Naive thymus-derived CD8-positive, alpha-beta T cell (primary cell): ENCODE measurements at places on chromosomes 2 and 18.

GRCh38 chr2:47437287-47437686 is 34.3 kb downstream of the MSH2 start:
- no peaks in the 10 kb centered on the region for H3K27me3 ChIP-seq
- no peak for DNase-seq
- no peak overlapping the region for H3K27ac ChIP-seq
- H3K36me3 ChIP-seq = peaks cover 15% of the 10 kb centered on the region

DNA sequence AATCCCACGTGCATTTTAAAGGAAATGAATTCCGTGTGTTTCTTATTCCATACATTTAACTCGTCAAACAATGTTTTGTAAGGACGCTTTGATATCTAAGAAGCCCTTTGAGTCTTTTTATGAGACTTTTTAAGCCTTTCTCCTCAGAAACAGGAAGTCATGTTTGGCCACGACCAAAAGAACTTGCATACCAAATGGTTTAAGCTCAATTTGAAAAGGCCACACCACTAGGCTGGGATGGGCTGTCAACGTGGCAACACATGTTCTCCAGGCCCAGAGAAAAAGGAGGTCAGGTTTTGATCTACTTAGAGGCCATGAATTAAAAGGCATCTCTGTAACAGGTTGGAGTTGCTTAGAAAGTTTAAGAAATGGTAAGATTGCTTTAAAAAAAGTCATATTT is 441.8 kb downstream of the CMPK2 start:
- no peak overlapping the region for H3K27ac ChIP-seq
- no peaks in the 10 kb centered on the region for H3K36me3 ChIP-seq
- H3K27me3 ChIP-seq = no peaks in the 10 kb centered on the region
- H3K4me1 ChIP-seq = no peaks in the 10 kb centered on the region
- no peak for DNase-seq

- no peak overlapping the region for H3K4me3 ChIP-seq
- H3K36me3 ChIP-seq = no peaks in the 10 kb centered on the region
- H3K27ac ChIP-seq = no peak overlapping the region
- no peaks in the 10 kb centered on the region for H3K4me1 ChIP-seq
Observed at GRCh38 chr2:107592280-107592624, 234.4 kb upstream of the RGPD4 start.

GRCh38 chr2:69077252-69077950 is 64.4 kb downstream of the ANTXR1 start:
- no peak for DNase-seq
- no peaks in the 10 kb centered on the region for H3K36me3 ChIP-seq

GRCh38 chr2:148593421-148593820 is 51.1 kb upstream of the EPC2 start:
- H3K27ac ChIP-seq = no peak overlapping the region
- H3K4me1 ChIP-seq = peaks cover 4% of the 10 kb centered on the region
- no peak overlapping the region for H3K4me3 ChIP-seq
- no peaks in the 10 kb centered on the region for H3K36me3 ChIP-seq
- no peak for DNase-seq

- H3K36me3 ChIP-seq = peaks cover 8% of the 10 kb centered on the region
- H3K27ac ChIP-seq = peak overlapping the region; percentile 97
- peak overlapping the region; percentile 44 for H3K4me3 ChIP-seq
- peak; percentile 76 for DNase-seq
Observed at GRCh38 chr2:195535911-195536522, 121.0 kb upstream of the SLC39A10 start.

- H3K4me1 ChIP-seq = no peaks in the 10 kb centered on the region
- DNase-seq = no peak
- H3K36me3 ChIP-seq = no peaks in the 10 kb centered on the region
Observed at GRCh38 chr2:219954331-219954730, 326.9 kb downstream of the SLC4A3 start.

DNA sequence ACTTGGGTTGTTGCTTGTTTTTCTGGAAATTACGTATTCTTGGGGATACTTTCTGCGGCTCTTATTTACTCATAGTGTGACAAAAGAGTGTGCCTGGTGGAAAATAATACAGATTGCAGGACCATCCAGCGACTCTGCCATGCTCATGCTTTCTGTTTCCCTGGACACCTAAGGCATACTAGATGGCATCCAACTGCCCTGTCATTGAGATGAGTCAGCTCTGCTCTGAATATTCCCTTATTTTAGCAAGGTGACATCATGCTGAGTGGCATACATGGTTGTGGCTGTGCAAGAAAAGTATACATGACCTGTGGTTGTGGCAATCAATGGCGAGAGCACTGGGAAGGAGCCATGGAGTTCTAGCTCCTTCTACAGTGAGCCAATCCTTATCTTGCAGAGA is 471.0 kb downstream of the TMEM182 start:
- H3K4me1 ChIP-seq = no peaks in the 10 kb centered on the region
- no peaks in the 10 kb centered on the region for H3K36me3 ChIP-seq
- H3K4me3 ChIP-seq = no peak overlapping the region
- no peaks in the 10 kb centered on the region for H3K27me3 ChIP-seq
- no peak for DNase-seq
